ENCODE measurements at places on chromosomes 7 and 10.

- no peak for DNase-seq
Observed at GRCh38 chr10:85673270-85673669, 693.3 kb downstream of the GRID1 start.

DNA sequence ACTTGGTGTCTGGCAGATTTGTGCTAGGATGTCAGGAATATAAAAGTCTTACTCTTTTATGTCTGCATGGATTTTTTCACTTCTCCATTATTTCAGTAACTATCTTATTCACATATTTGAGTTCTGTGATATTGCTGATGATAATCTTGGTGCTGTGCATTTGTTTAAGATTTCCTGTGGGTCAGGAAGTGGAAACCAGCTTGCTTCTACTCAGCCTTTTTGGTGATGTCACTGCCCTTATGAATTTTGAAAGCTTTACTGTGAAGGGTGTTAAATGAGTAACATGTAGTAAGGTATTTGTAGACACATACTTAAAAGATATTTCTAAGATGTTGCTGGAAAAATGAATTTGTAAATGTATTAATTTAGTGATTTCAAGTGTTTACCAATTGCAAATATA, 69.5 kb upstream of the VOPP1 start:
- DNase-seq: peak; percentile 25

GRCh38 chr7:90966346-90966745, 297.9 kb upstream of the FZD1 start:
- no peak for DNase-seq

- DNase-seq: no peak
Observed at GRCh38 chr10:126691456-126691855, 21.0 kb upstream of the C10orf90 start.

- peak; percentile 22 for DNase-seq
Observed at GRCh38 chr10:90964781-90965465, 44.0 kb upstream of the ANKRD1 start.

GRCh38 chr7:76089865-76090475, 42.1 kb downstream of the MDH2 start:
- no peak for DNase-seq

DNA sequence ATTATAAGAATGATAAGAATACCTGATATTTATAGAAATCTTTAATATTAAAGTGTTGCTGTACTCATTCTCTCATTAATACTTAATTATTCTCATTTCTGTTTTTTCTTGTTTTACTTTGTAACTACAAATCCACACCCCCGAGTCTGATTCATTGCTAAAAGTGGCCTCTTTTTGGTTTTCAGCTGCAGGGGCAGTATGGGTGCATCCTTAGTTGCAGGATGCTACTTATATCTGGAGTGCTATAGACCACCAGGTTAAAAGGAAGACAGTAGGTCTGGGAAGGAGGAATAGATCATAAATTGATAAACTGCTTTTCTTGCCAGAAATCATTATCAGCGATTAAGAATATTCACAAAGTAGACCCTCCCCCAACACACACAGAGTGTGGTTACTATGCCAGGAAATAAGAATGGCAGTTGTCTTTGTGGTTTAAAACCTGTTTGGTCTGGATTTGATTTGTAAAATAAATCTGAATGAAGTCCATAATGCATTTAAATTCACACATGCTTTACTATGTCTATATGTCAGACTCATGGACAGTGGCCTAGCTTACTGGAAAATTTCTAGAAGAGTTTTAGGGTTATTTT, 96.5 kb downstream of the NRF1 start:
- DNase-seq: no peak

GRCh38 chr10:11213137-11213536, 195.5 kb downstream of the CELF2 start:
- no peak for DNase-seq

DNA sequence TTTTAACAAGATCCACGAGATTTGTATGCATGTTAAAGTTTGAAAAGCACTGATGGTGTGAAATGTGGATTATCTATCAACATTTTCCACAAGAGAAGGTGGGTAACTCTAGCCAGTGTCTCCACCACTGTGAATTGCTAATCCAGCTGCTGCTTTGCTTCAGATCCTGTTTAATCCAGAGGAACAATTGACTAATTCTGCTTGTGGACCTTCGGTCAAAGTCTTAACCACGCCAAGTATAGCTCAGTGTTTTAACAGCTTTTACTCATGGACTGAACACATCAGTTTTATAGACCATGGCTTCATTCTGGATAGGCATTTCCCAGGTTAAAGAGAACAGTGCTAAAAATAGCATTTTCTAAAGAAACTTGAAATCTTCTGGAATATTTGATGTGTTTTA, 23.5 kb downstream of the ADK start:
- peak; percentile 66 for DNase-seq

GRCh38 chr7:25656581-25657026, 428.3 kb upstream of the NPVF start:
- DNase-seq: peak; percentile 3

GRCh38 chr10:23608926-23609325, 170.1 kb downstream of the OTUD1 start:
- no peak for DNase-seq

- DNase-seq: peak; percentile 80
Observed at GRCh38 chr7:80859272-80859970, 59.4 kb downstream of the SEMA3C start.

- DNase-seq: no peak
Observed at GRCh38 chr7:27940341-27940740, 200.4 kb downstream of the TAX1BP1 start.

- no peak for DNase-seq
Observed at GRCh38 chr7:16929146-16929762, 47.5 kb upstream of the AGR3 start.

Data from GM23248 (cell line).